Activated CD4-positive, alpha-beta T cell treated with anti-CD3 and anti-CD28 coated beads, Interleukin-2, Interleukin-4, amounts not matched to agents 100 ng/mL and 50 ng/mL, durations not matched to agents 16 hours and 8 hours (primary cell): ENCODE measurements at places on chromosomes 12 and 14.

DNA sequence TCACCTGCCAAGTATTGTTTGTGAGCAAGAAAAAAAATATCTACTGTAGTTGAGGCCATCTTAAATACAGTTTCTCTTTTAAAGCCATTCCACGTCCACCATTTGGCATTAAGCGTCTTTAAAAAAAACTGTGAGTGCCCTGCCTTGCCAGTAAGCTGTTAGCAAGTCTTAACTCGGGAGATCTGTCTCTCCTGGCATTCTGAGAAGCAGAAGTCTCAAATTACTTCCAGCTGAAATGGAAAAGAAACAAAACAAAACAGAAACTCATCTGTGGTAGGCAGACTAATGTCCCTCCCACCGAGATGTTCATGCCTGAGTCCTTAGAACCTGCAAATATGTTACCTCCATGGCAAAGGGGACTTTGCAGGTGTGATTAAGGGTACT is 126.2 kb downstream of the CRADD start:
- no peak for DNase-seq

DNA sequence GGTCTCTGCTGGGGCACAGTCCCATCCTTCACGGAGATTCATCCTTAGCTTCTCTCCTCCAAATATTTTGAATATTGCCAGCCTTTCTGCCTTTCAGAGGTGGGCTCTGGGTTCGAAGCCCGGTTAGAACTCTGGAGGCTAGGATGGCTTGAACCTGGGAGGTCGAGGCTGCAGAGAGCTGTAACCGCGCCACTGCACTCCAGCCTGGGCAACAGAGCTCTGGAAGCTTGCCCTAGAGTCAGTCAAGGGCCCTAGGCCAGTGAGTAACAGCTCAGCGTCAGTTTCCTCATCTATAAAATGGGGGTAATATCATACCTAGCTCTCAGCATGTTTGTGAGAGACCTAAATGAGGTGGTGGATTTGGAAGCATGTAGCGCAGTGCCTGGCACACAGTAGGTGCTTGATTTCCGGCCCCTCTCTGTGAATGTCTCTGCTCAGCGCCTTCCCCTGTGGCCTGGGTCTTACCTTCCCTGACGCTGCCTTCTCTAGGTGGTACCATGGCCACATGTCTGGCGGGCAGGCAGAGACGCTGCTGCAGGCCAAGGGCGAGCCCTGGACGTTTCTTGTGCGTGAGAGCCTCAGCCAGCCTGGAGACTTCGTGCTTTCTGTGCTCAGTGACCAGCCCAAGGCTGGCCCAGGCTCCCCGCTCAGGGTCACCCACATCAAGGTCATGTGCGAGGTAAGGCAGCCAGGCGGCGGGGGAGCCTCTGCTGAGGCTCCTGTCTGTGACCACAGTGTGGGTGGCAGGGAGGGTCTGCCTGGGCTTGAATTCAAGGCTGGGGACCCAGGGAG is 3.4 kb downstream of the PTPN6 start:
- DNase-seq: no peak

DNA sequence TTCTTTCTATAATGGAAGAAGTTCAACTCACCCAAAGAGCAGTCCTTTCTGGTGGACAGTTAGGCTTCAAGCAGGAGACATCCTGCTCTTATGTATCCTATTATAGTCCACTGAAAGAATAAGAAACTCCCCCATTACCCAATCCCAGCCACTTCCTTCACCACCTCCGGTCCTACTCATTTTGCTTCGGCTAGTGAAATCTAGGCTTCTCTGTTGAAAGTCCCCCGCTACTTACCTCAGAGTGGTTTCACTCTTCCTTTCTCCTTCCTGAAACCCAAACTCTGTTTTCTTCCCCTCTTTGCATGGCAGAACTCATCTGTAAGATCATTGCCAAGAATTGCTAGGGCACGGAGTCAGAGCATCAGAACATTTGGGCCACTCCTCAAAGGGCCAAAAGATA is at the start of gene GPR84:
Gene GPR84 (minus strand): TSS at position 74 of the 400 bp plus-strand sequence. CDS start 635 bp downstream, outside the sequence.
- DNase-seq: peak; percentile 81

DNA sequence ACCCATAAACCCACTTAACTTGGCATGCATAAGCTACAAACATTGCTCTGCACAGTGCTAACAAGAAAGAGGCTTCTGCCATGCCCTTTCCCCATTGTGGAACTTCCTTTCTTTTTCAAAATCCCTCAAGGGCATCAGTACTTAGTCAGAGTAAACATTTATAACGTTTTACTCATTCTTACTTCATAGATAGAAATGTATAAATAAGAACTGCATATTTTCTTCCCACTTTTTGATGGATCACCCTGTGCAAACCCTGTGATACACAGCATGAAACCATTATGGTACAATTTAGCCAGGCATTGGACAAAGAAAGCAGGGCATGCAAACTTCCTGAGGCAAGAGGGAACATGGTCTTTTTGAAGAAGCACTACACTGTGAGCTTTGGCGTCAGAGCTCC is 113.8 kb upstream of the FOXG1 start:
- DNase-seq: no peak

- no peak for DNase-seq
These were observed 991.2 kb downstream of the FLRT2 start for GRCh38 chr14:86521031-86521730.

DNA sequence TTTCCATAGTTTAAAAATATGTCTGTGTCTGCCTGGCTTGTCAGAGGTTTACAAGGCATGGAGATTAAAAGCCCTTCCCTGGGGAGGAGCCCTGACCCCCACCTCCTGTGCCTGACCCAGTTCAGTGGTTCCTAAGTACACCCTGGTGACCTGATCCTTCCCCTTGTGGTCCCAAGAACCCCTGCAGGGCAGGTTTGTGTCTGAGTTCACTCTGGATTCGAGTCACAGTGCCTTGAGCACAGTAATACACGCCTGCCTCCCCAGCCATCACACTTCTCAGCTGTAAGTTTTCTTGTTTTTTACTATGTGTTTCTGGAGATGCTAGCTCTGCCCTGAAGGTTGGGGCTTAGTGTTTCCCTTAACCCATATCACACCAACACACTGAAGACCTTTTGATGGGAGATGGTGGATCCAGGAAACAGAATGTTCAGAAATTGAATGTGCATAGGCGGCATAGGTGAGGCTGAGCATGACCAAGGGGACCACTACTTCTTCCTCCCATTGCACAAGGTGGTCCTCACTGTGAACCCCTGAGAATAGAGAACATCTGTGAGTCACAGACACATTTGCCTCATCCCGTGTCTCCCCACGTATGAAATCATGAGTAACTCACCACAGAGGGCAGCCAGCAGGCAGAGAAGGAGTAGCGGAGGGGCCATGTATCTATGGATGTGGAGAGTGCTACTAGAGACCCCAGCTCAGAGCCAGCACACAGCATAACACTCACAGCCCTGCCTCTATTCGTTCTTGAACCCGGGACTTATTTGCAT is 962.9 kb downstream of the TMEM121 start:
- peak; percentile 63 for DNase-seq

DNA sequence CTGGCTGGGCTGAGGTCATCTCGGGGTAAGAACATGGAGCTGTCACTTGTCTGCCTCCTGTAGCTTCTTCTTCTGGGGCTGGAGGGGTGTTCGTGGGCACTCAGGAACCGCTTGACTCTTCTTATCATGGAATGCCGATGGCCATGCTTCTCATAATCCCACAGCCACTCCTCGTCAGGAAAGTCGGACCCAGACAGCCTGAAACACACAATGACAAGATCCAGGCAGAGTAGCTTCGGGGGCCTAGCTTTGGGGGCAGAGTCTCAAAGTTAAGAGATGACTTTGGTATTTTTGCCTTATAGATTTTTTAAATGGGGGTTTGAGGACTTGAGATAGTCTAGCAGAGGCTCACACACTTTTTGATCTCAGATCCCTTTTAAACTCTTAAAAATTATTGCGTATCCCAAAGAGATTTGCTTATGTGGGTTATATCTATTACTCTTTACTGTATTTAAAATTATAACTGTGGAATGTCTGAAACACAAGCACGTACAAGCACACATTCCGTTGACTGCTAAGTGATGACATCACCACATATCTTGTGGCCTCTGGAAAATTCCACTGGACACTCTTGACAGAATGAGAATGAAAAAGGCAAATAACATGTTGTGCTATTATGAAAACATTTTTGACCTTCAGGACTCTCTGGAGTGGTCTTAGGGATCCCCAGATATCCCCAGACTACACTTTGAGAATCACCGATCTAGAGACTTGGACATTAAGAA is 43.3 kb downstream of the BEST3 start:
- no peak for DNase-seq

DNA sequence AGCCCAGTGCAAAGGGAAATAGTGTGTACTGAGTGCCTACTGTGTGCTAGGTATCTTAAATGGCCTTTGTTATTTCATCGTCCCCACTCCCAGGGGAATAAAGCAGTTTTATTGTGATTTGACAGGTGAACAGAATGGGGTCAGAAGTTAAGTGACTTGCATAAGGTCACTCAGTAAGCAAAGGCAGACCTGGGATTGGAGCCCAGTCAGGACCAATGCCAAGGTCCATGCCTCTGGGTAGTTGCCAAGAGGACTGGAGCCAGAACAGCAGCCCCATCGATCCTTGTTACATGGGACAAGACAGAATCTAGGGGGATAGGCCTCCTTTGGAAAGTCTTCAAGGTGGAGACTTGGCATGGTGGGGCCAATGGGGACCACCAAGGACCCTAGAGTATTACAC is 227.4 kb upstream of the PWP1 start:
- no peak for DNase-seq

GRCh38 chr12:101793401-101793800 is 37.4 kb downstream of the GNPTAB start:
- DNase-seq: peak; percentile 87

DNA sequence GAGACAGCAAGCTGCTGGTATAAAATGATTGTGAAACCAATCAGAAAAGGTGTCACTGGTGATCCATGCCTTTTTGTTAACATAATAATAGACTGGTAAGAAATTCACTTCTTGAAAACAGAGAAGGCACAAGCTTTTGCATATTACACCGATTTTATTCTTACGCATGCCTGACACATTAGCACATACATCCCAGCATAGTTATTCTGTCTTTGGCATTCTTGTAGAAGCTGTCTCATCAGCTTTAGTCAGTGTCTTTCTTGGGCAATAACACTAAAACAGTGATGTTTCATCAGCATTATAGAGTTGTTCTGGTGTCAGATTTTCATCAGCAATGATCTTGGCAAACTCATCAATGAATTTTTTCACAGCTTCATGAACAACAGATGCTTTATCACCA is 283.4 kb upstream of the TMTC1 start:
- no peak for DNase-seq

DNA sequence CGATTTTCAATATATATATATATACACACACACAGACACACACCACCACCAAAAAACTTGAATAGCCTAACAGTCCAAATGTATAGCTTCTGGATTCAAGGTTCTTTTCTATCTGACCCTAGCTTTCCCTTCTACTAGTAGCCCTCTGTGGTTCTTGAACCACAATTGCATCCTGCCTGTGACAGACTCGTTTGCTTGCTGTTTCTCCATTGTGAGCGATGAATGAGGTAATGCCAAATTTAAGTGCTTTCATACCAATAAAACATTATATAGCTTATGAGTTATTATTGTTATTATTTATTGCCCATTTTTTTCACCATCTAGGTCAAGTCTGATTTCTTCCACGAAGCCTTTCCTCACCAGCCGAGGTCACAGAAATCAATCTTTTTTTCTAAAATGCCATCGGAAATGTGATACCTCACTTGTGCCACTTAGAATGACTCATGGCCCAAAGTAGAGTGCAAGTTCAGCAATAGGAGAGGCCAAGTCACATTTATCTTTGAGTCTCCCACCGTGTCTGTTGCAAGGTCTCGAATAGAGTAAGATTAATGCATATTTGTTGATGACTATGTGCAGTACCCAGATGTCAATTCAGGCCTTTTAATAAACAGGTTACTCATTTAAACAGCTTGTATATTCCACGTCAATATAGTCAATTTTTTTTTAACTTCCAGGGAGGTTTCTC is 1015.8 kb upstream of the SEL1L start:
- no peak for DNase-seq

DNA sequence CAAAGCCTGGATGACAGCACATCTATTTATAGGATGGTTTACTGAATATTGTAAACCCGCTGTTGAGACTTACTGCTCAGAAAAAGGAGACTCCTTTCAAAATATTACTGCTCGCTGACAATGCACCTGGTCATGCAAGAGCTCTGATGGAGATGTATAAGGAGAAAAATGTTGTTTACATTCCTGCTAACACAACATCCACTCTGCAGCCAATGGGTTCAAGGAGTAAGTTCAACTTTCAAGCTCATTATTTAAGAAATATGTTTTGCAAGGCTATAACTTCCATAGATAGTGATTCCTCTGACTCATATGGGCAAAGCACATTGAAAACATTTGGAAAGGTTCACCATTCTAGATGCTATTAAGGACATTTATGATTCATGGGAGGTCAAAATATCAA is 201.7 kb downstream of the SNAPC1 start:
- no peak for DNase-seq

DNA sequence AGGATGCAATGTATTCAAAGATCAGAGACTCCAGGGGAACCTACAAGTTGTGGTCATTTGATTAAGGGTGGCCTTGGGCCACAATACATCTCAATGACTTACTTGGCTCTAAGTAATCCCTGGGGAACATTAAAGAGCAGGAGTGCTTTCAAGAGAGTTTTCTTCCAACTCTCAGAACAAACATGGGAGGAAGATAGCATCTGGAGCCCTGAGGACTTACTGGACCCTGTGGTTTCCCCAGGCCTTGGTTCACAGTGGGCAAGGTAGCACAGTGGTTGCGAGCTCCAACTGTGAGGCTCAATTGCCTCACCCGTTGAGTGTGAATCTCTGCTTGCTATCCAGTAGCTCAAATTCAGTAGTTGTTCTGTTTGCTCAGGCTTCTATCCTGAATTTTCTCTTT is 32.4 kb downstream of the STXBP6 start:
- DNase-seq: no peak

DNA sequence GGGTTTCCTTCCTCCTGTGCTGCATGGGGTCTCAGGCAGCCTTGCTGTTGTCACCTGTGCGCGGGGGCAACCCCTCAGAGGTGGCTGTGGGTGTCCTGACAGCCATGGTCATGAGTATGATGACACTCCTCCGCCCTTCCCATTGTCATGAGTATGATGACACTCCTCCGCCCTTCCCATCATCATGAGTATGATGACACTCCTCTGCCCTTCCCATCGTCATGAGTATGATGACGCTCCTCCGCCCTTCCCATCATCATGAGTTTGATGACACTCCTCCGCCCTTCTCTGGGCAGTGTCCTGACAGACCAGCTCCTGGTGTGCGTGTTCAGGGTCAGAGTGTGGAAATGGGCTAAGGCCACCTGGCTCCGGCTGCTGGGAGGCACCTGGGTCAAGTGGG is 40.0 kb downstream of the FBRSL1 start:
- DNase-seq: no peak

- no peak for DNase-seq
These were observed 10.9 kb upstream of the GSC start for GRCh38 chr14:94780536-94781399.

- DNase-seq: no peak
These were observed 73.5 kb downstream of the ARMH4 start for GRCh38 chr14:58078471-58078870.

GRCh38 chr14:88825503-88825902 is 1.1 kb downstream of the TTC8 start:
- DNase-seq: no peak
